Esophagus squamous epithelium (tissue), 5 donors: ENCODE measurements at places on chromosomes 6 and 20.

DNA sequence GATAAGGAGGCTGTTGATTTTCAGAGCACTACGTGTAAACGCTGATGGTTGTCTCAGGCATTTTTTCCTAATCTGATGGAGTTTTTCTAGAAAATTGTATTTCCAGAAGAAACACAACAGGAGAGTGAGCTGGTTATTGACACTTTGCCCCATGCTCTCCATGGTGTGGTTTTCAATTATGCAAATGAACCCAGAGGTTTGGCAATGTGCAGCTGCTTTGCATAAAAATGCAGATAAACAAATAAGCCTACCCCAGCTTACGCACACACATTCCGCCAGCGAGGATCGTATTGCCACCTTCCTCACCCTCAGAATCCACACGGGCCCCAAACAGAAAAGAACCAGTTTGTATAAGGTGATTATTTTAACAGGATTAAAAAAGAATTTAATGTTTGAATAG, 45.1 kb upstream of the FRMD1 start:
- DNase-seq: no peak

DNA sequence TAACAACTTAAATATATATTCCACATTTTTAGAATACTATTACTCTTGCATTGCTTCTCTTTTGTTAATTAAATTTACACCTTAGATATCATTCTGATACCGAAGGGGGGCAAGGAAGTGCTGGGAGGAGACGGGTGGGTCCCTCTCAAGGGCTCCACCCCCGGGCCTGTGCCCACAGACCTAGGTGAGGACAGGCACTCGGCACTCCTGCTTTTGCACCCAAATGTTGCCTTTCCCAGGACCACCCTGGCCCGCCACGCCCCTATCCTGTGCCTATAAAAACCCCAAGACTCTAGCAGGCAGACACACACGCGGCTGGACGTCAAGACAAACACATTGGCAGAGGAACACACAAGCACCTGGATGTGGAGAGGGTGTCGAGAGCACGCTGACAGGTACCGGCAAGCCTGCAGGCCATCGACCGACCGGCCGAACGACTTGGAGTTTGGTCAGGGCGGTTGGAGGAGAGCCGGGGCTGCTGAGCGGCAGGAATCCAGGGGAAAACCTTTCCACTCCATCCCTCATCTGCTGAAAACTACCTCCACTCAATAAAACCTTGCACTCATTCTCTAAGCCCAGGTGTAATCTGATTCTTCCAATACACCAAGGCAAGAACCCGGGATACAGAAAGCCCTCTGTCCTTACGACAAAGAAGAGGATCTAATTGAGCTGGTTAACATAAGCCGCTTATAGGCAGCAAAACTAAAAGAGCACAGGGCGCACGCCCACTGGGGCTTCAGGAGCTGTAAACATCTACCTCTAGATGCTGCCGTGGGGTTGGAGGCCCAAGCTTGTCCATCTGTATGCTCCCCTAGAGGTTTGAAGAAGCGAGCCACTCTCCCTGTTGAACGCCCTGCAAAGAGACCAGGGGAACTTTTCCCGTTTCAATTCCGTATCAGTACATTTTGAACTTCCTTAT, 197.4 kb upstream of the PRSS16 start:
- DNase-seq: no peak

- no peak for DNase-seq
Measured at GRCh38 chr6:148803979-148804378, 57.1 kb downstream of the UST start.

GRCh38 chr6:113818578-113818977, 38.6 kb upstream of the MARCKS start:
- DNase-seq: no peak

DNA sequence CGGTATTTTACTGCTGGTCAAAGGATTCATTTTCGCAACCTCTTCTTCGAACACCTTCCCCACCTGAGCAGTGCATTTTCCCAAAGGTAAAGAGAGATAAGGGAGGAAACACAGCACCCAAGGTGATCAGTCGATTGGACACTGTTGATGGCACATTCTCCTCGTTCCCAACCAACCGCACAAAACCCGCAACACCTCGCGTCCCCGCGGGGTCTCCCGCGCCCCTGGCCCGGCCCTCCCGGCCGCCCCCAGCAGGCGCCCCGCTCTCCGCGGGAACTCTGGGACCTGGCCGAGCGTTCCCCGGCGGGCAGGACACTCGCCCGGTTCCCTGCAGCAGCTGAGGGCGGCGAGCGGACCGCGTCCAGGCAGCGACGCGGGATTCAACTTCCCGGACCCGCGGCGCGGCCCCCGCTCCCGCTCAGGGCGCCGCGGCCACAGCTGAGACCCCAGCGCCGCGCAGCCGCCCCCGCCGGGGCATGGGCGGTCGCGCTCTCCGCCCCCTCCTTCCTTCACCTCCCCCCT, 506 bp downstream of the RGS17 start:
- no peak for DNase-seq
